ENCODE measurements at places on chromosomes 3 and 15.

DNA sequence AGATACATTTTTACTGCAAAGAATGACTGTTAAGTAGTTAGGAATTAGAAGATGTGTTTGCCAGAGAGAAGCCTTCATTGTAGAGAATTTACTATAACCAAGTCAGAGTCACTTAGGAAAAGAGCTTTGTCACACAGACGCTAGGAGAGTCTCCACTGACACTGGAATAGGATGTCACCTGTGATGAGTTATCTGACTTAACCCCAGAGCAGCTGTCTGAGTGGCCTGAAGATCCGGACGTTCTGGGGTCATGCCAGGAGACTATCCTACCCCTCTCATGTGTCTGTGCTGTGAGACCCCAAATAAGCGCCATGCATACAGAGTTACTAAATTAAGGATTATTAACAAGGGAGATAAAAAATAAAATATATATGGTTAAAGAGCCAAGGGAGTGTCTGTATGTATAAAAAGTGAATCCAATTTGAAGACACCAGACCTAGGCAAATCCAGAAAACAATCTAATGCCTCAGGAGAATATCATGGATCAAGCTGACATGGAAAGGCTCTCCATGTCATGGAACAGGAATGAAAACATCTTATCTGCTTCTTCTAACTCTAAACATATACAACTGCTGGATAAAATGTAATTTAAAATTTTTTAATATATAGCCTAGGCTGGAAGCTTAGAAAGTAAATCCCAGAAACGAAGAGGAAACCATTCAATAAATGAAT, 43.5 kb downstream of the ITGB5 start:
- DNase-seq, result no peak

GRCh38 chr15:90042766-90043529, 41.8 kb downstream of the ZNF710 start:
- DNase-seq, result no peak

GRCh38 chr15:45099549-45100165, 14.3 kb downstream of the DUOX2 start:
- no peak for DNase-seq

- DNase-seq, result no peak
These were observed 346.5 kb upstream of the CNTN4 start for GRCh38 chr3:1752205-1752604.

- DNase-seq, result no peak
These were observed 208.3 kb upstream of the PLSCR5 start for GRCh38 chr3:146813496-146813895.

DNA sequence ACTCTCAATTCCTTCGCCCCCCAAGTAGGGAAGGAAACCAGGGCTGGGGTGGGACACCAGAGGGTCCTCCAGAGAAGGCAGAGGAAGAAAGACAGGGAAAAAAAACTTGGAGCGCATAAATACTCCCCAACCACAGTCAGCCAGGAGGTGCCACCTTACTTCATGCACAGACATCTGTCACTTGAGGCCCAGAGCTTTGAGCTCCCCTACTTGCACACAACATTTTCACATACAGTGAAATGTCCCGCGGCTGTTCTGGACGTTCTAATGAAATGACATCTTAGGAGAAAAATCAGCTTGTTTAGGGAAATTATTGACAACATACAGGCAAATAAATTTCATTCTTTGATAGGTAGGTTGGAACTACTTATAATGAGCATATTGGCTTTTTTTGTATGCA, 113.0 kb downstream of the LIPC start:
- no peak for DNase-seq

DNA sequence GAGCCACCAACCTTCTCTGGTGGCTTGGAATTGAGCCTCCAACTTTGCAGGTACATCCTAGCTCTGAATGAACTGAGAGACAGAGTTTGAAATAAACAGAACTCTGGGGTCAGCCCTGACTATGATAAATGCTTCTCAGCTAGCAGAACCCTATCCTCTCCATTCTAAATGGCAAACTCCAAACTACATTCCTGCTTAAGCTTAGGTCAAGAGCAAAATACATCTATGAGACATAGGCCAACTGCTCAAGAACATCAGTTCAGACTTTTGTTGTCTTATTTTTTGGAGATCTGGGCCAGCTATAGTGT, 1.5 kb upstream of the SH3BP5 start:
- DNase-seq, result no peak

GRCh38 chr3:65545429-65545828, 493.3 kb downstream of the MAGI1 start:
- DNase-seq, result no peak

GRCh38 chr3:183517607-183518006, 37.9 kb downstream of the KLHL6 start:
- DNase-seq, result no peak

GRCh38 chr3:18423401-18424212, 1.5 kb downstream of the SATB1 start:
- DNase-seq, result peak; percentile 17

DNA sequence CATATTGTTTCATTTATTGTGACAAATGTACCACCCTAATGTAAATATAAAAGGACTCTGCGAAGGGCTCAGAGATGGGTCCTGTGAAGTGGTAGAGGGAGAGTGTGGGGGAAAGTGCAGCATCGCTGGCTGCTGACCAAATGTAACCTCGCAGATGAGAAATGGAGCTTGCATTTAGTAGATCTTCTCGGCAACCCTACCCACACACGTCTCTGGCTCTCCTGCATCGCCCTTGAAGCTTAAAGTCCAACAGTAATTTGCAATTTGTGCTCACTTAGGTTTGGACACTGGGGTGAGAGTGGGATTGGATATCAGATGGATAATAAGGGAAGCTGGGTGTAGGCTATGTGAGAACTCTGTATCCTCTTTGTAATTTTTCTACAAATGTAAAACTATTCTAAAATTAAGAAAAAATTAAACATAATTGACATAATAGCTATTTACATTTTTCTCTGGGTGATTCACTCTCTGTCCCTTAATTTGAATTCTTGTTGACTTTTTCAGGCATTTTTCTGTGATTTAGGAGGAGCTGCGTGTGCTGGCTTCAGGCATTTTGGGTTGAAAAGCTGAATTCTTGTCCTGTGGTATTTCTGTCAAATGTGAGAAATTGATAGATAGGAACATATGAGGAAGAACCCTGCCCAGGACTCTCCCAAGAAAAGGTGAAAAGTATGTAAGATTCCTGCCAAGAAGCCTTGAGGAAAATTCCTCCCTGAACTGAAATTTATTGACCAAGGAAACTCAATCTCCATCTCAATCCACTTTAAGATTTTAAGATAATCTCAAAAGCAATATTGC, 524.7 kb upstream of the MCTP2 start:
- DNase-seq, result no peak

- DNase-seq, result no peak
These were observed 47.6 kb downstream of the TMCC1 start for GRCh38 chr3:129845956-129846355.

DNA sequence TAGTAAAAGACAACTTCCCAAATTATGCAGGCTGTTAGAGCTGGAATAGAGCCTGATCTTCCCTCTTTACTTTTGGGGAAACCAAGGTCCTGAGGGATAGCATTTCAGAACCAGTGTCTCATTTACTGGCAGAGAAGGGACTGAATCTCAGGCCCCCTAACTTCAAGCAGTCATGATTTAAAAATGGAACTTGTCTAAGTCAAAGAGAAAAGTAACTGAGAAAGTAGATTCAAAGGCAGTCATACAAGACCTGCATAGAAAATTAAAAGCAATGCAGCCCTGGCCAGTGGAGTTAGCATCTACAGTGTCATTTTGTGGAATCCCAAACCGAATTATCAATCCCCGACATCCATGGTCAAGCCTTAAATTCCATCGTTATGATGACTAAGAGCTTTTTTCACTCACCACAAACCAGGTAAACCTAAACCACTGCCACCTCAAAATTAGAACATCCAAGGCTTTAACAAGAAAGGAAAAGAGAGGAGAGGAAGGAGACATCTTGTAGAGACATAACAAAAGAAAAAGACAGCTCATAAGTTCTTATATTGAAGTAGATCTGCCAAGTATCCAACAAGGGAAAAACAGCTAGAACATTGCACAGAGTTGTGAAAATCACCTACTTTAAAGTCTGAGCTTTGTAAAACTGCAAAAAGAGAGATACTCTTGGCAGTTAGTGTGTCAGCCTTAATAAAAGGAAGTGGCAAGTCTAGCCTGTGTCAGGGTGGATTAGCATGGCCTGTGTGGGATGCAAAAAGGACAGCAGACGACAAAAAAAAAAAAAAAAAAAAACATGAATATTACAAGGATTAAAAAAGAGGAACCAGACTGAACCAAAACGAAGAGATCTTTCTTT, 54.1 kb upstream of the CCR2 start:
- no peak for DNase-seq

DNA sequence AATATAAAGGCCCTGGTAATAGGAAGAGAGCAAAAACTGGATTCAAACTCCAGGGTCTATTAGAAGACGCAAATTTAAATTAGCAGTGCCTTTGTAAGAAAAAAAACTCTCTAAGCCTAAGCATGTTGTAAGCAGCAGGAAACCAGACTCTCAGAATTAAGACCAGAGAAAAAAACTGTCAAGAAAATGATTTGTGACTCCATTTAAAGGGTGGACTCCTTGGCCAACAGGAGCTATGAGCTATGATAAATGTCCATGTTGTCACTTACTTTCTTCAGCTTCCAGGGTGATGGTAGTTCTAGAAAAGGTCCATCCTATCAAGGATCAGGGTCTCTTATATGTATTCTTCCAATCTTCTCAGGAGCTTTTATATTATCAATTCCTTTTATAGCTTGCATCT, 34.9 kb upstream of the CCDC50 start:
- DNase-seq, result no peak

DNA sequence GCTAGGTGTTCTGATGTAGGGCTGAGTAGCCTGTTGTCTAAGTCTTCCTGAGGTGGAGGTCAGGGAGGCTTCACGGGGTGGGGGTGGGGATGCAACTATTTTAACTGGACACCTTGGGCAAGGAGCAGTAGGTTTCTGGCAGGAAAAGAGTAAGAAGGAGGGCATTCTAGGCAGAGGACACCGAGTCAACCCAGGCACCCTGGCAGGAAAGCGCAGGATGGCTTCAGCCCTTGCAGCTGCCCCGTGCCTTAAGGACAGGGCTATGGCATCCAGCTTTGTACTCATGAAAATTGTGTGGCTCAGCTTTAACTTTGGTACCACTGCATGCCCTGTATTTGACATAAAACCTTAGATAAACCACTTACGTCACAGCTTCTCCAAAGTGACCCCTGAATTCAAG, 6.4 kb upstream of the FILIP1L start:
- no peak for DNase-seq

- no peak for DNase-seq
These were observed 88.7 kb downstream of the LIPC start for GRCh38 chr15:58520464-58520863.

GRCh38 chr15:79680720-79681119, 216.1 kb downstream of the MTHFS start:
- DNase-seq, result no peak

GRCh38 chr15:98583771-98584430, 64.4 kb upstream of the IGF1R start:
- DNase-seq, result no peak

- no peak for DNase-seq
These were observed 5.4 kb upstream of the HEG1 start for GRCh38 chr3:125061170-125061569.

DNA sequence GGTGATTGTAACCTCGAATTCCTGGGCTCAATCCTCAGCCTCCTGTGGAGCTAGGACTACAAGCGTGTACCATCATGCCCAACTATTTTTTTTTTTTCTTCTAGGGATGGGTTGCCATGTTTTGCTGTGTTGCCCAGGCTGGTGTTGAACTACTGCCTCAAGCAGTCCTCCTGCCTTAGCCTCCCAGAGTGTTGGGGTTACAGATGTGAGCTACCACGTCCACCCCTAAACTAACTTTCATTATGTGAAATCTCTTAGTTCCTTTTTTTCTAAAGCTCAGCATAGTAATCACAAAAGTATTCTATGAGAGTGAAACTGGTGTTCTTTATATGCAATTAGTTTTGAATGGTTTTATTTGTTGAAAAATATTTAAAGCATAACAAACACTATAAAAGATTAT, 92.1 kb downstream of the XRN1 start:
- no peak for DNase-seq

GRCh38 chr3:141392897-141393734, 24.8 kb downstream of the ZBTB38 start:
- DNase-seq, result no peak

DNA sequence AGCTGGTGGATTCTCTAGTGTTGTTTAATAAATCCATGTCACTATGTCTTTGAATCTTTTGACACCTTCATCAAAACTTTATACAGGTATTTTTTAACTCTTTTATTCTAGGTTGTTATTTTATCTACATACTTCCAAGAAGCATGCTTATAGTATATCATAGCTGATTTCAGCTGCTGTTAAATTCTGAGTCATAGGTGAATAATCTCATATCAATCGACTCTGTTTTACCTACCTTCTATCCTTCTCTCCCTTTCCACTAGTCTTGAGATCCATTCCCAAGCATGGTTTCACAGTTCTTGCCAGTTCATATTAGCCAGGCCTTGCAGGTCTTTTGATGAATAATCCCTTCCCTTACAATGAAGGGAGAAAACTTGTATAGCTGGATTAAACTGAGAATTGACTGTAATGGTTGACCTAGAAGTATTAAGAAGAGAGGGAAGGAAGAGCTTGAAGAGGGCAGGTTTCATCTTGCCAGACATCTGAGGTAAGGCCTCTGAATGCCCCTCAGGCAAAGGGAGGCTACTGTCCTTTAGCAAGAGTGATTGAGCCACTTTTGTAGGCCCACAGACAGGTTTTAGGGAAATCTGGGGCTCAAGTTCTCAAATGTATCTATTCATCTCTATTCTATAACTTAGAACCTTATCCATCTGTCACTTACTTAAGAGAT, 146.4 kb downstream of the EPHA6 start:
- no peak for DNase-seq

GRCh38 chr3:134357914-134358811, 16.1 kb downstream of the AMOTL2 start:
- DNase-seq, result no peak

- DNase-seq, result peak; percentile 57
These were observed at the start of gene SHISA5 for GRCh38 chr3:48504051-48504946. Gene SHISA5, minus strand, starts transcription at chr3:48504174. Its CDS starts 80 bp downstream, at chr3:48504094.
